ENCODE measurements at places on chromosomes 5 and 9.

DNA sequence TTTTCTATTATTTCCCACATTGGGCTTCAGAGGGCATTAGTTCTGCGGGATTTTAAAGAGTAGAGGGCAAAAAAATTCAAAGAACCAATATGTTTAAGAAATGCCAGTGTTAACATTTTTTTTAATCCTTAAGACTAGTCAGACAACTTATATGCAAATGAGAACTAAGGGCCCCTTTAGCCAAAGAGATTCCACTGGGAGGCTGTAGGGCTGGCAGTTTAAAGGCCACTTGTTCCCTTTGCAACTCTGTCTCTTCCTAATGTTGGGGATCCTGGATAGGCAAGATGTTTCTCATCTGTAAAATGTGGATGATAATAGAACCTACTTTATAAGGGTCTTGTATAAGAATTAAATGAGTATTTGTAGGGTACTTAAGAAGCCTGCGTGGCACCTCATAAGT lies 1395.9 kb downstream of the PTPRD start:
- no peak for DNase-seq

DNA sequence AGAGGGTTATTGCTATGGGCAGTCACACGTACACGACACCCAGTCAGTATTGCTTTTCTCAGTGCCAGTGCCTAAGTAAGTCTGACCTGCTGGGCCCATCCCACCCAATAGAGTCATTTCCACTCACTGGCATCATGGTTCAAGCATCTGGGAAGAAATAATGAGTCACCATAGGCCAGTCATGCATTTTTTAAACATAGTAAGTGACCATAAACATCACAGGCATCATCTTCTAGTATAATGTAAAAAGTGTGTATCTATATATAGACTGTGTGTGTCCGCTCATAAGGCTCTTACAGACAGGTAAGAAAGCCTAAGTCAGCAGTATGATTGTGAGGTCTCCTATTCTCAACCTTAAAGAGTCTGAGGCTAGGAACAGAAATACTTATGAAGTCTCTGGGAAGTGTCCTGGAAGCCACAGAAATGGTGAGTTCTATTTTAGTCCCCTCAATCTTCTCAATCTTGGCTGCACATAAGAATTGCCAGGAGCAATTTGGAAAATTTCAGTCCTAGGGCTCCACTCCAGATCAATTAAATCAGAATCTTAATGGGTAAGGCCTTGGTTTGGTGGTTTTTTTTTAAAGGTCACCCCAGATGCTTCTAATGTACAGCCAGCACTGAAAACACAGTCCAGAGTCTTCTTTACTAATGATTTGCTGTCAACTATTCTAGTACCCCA lies 65.2 kb downstream of the ZNF366 start:
- DNase-seq = no peak

DNA sequence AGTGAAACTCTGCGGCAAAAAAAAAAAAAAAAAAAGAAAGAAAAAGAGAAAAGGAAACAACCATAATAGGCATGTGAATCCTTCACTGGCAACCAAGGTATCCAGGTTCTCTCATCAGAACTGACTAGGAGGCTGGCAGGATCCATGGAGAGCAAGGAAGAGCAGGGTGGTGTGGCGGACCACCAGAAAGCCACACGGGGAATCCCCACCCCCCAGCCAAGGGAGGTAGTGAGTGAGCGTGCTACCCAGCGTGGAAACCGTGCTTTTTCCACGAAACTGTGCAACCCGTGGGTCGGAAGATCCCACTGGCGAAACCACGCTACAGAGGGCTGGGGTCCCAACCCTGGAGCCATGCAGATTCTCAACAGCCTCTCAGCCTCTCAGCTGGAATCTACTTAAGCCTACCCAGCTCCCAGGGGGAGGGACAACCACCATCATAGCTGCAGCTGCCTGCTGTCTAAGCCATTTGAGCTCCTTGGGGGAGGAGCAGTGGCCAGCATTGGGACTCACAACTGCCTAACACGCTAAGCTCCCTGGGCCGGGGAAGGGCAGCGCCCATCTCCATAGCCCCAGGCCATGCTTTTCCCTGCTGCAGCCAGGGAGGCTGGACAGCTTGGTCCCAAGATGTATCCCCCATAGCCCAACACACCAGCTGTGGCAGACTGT lies 91.6 kb downstream of the PRELID2 start:
- DNase-seq = no peak

DNA sequence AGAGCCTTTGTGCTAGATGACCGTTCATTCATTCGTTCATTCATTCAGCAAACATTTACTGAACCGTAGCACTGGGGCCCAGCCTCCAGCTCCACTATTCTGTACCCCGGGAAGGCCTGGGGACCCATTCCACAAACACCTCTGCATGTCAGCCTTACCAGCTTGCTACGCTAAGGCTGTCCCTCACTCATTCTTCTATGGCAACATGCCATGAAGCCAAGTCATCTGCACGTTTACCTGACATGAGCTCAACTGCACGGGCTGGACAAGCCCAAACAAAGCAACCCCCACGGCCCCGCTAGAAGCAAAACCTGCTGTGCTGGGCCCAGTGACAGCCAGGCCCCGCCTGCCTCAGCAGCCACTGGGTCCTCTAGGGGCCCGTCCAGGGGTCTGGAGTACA lies 6.0 kb downstream of the CEL start:
- no peak for DNase-seq

GRCh38 chr9:115296831-115297565 lies 179.0 kb upstream of the TNC start:
- no peak for DNase-seq

DNA sequence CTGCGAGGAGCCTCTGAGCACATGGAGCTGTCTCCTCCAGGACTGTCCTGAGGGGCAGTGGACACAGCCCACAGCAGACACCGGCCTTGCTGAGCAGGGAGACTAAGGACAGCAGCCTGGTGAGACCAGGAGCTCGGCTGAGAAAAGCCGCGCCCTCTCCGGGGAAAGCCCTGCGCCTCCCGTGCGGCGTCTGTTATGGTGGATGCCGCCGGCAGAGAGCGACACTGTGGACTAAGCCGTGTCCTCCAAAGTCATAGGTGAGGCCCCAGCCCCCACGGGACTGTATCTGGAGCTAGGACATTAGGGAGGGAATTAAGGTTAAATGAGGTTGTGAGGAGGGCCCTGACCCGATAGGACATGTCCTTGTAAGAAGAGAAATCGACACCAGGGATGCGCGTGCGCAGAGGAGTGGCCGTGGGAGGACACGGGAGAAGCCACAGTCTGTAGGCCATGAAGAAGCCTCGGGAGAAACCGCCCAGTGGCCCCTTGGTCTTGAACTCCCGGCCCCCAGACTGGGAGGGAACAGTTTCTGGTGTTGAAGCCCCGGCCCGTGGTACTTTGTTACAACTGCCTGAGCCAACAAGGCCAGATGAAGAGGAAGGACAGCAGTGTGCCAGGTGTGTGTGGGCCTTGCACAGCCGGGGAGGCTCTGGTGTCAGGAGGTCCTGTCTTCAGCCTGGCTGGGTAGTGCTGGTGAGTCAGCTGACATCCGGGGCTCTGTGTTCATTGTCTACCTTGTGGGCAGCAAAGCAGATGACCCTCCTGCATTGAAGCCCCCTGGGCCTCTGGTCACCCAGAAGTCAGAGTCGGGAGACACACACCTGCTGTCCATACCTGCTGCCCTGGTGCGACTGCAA lies 22.1 kb downstream of the MRPL36 start:
- DNase-seq = no peak

DNA sequence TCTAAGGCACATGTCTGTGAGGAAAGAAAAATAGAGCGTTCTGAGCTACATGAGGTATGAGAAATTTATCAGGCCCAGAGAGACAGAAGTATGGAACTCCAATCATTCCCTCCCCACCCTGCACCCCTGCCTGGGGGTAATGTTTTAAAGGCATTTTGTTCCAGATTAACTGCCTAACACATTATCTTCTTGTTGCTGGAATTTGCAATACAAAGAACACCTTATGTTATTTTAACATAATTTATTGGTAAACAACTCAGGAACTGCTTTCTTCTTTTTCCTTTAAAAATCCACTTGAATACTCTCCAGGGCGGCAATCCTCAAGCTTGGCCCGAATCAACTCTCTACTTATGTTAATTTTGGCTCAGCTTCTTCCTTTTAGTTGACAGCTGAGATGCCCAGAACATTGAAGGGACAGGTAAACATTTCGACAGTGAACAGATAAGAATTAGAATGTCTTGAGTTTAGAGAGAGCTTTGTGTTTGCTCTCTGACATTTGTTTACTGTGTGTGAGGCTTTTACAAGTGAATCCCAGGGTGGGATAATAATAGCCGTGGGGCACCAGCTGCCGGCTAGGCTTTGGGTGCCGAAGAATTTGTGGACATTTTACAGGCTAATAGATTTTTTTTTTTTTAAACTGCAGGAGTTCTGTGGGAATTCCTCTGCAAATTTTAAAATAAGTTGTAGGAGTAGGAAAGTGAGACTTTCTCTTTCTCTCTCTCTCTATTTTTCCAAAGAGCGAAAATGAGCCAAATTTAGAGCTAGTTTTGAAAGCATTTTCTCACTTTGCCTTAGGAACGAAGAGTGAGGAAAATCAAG lies 96.4 kb upstream of the TAF11L2 start:
- DNase-seq = no peak

DNA sequence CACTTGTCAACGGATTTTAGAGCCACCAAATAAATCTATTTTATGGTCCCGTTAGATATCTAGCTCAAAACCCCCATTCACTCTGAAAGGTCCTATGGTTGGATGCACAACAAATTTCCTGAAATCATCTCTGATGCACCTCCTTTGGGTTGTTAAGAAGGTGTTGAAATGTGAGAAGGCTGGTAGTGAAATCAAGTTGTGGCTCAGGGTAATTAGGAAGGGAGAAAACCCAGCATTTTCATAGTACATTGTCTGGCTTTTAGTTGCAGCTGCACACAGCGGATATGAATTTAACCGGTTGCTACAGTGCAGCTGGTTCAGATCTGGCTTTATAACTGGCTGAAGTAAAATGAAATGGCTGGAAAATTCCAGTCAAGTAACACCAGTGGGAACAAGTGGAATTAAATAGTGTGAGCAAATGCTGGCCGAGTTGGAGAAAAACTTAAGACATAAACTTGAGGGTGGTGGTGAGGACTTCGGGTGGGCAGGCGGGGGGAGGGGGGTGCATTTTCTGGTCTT lies 17.6 kb downstream of the RGMB start:
- DNase-seq = no peak

DNA sequence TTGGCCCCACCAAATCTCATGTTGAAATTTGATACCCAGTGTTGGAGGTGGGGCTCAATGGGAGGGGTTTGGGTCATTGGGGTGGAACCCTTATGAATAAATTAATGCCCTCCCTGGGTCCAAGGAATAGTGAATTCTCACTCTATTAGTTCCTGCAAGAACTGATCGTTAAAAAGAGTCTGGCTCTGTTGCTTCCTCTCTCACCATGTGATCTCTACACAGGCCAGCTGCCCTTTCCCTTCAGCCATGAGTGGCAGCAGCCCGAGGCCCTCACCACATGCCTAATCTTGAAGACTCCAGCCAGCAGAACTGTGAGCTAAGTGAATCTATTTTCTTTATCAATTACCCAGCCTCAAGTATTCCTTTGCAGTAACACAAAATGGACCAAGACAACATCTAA lies 106.0 kb downstream of the CAAP1 start:
- DNase-seq = no peak

DNA sequence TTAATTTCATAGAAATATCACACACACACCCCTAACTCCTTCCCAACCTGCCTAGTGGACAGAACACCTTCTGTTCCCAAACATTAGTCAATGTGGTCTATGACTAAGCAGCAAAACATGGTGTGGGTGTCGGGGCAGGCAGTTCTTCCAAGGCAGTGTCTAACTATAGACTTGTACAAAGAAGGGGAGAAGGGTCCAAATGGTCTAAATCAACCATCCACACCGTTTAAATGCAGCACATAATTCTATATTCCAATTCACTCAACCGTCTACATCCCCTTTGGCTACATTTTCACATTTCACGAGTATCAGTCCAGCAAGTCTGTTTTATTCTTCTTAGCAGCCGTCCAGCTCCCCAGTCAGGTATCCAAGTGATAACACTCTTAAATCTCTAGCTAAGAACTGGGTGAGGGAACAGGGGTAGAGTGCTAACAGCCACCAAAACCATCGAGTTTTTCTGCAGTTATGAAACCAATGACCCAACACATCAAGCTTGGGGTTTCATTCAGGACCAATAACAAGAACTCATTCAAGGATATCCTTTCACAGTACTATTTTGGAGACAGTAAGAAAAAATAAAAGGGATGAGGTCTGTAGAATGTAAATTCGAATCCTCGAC lies 3.3 kb downstream of the ZNF608 start:
- no peak for DNase-seq

- DNase-seq = no peak
Observed at GRCh38 chr9:73118286-73118685, 33.4 kb upstream of the ANXA1 start.

DNA sequence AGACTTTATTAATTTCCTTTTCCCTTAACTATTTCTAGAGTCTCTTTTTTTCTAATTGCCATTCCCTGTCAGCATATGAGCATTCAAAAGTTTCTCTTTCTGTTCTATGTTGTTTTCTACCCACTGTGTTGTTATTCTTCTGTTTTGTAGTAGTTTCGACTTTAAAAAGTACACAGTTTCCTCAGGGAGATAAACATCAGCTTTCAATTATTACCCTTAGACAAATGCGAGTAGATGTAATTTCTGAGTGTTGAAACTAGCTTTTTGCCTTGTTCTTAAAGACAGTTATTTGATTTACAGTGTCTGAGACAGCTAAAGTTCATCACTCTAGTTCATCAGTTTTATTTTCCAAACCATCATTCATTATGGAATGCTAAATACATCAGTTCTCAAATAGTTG lies 19.5 kb downstream of the MTREX start:
- DNase-seq = no peak

- no peak for DNase-seq
Observed at GRCh38 chr9:83919111-83919510, 2.1 kb downstream of the KIF27 start.

GRCh38 chr9:38437193-38437823 lies 13.1 kb upstream of the IGFBPL1 start:
- DNase-seq = no peak

GRCh38 chr5:68288707-68289134 lies 73.2 kb downstream of the PIK3R1 start:
- no peak for DNase-seq

GRCh38 chr5:98402130-98402529 lies 371.3 kb upstream of the RGMB start:
- no peak for DNase-seq

- no peak for DNase-seq
Observed at GRCh38 chr5:33713136-33713765, 178.5 kb downstream of the ADAMTS12 start.

DNA sequence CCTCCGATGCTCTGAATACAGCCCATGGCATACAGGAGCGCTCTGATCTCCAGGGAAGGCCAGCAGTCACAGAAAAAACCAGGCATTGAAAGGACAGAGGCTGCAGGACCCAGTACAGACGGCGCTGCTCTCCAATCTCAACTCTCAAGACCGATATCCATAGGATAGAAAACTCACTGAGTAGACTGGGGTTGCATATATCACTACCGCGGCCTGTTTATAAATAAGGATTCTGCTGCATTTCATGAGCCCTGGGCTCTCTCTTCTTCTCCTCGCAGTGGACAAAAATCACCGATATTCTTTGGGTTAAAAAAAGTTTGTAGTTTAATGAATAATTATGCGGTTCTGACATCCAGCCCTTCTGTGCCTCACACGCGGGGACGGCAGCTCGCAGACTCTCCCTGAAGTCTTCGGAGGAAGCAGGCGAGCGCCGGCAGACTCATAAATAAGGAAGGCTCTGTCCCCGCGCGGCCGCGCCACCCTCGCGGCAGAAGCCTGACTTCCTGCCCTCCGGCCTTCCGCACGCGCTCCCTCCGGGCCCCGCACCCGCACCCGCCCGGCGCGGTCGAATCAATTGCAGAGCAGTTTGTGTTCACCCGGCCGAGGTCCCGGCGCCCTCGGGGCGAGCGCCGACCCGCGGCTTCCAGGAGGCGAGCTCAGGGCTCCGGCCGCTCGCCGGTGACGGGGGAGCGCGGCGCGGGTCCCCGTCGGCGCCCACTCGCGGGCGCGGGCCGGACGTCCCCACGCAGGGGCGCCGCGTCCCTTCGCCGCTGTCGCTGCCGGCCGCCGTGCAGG lies at the start of gene FAM78A:
Gene FAM78A, minus strand, starts transcription at position 417 of the 795 bp plus-strand sequence. Its CDS starts 331 bp downstream, at position 86.
- no peak for DNase-seq
